Cerebellum (tissue), 4 donors: ENCODE measurements at places on chromosomes 6 and 20. TPM values are rescaled to one million over a fixed set of nuclear protein-coding genes. Genes with fewer than 3 reads are reported as not detected.

Gene PRRT1
- total RNA-seq: 1.2 TPM

Gene QRSL1
- total RNA-seq: 20.7 TPM

Gene AGER
- total RNA-seq: 0.54 TPM

Gene MAFB
- total RNA-seq: 4.0 TPM

Gene COL19A1
- 0.45 TPM for total RNA-seq

Gene STMND1
- 0.36 TPM for total RNA-seq

Gene BNIP5
- not detected for total RNA-seq

Gene OTOR
- total RNA-seq: not detected

Gene ZNF334
- total RNA-seq: 30.8 TPM

Gene ABHD16A
- 49.5 TPM for total RNA-seq

Gene COL12A1
- total RNA-seq: 42.9 TPM

Gene PRL
- total RNA-seq: 0.54 TPM

GRCh38 chr20:23162887-23163286 lies 76.8 kb upstream of the CD93 start:
- DNase-seq: no peak

GRCh38 chr20:45611054-45611453 lies 18.5 kb upstream of the WFDC10A start:
- DNase-seq: no peak

DNA sequence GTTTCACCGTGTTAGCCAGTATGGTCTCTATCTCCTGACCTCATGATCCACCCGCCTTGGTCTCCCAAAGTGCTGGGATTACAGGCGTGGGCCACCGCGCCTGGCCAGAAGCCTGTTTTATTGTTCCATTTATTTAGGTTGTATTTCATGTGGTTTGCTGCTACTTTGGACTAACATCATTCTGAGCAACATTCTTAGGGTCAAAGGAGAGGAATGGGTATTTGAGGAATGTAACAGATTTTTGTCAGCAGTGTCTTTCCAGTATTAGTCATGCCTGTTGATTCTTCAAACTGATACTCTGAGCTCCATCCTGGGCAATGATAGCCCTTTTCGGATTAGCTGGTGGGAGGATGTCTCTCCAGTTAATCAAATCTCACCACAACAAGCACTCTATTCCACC lies 213.0 kb upstream of the CITED2 start:
- DNase-seq: no peak

GRCh38 chr6:154974485-154975149 lies 20.5 kb upstream of the TIAM2 start:
- DNase-seq: no peak

GRCh38 chr20:61657721-61658377 lies 405.8 kb downstream of the CDH4 start:
- DNase-seq: no peak

GRCh38 chr6:36306375-36306774 lies 30.3 kb downstream of the BNIP5 start:
- no peak for DNase-seq

DNA sequence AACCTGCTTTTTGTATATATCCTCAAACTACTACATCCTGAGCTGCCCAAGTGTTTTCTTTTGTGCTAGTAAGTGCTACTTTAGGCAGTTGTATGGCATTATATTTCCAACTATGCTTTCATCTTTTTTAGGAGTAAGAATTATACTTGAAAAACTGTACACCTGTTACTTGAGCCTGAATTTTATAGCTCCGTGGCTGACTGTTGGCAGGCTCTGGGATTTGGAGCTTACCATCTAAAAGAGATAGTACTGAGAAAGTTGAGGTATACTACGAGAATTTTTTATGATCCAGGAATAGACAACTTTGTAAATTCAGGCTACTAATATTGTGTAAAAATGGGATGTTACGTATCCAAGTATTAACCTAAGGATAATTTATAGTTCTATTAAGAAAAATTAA lies 32.4 kb downstream of the RNF217 start:
- DNase-seq: no peak

DNA sequence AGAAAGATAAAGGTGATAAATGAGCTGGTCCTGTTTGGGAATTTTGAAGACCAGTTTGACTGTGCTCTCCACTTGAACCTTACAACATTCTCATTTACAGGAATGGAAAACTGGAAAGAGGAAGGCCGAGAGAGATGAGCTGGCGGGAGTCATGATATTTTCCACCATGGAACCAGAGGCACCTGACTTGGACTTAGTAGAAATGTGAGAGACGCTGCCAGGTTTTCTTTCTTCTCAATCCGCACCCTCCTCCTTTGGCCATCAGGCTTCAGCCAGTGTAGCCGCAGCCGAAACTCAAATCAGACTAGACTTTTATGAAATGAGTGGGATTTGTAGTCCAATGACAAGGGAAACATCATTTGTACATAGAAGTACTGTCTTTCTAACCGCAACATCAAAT lies 54.7 kb upstream of the SYNJ2 start:
- DNase-seq: no peak

DNA sequence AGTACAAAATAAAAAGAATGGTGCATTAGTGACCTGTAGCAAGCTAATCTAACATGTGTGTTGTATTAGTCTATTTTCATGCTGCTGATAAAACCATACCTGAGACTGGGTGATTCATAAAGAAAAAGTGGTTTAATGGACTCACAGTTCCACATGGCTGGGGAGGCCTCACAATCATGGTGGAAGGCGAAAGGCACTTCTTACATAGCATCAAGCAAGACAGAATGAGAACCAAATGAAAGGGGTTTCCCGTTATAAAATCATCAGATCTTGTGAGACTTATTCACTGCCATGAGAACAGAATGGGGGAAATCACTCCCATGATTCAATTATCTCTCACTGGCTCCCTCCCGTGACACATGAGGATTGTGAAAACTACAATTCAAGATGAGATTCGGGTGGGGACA lies 45.4 kb upstream of the AIG1 start:
- DNase-seq: no peak

GRCh38 chr20:37326666-37327065 lies 19.3 kb upstream of the SRC start:
- DNase-seq: no peak

- no peak for DNase-seq
These were observed 30.4 kb upstream of the HIVEP2 start for GRCh38 chr6:142975365-142975764.

- no peak for DNase-seq
These were observed 20.5 kb downstream of the TSHZ2 start for GRCh38 chr20:52992632-52993031.

- peak; percentile 48 for DNase-seq
These were observed 50.4 kb downstream of the HLA-DPB1 start for GRCh38 chr6:33126101-33126714.

GRCh38 chr6:163983679-163984078 lies 569.2 kb downstream of the QKI start:
- no peak for DNase-seq

GRCh38 chr20:48191200-48191599 lies 405.9 kb upstream of the SULF2 start:
- DNase-seq: no peak

- no peak for DNase-seq
These were observed 42.8 kb downstream of the MAP3K7 start for GRCh38 chr6:90544081-90544480.

- DNase-seq: peak; percentile 56
These were observed 61.4 kb upstream of the E2F3 start for GRCh38 chr6:20340068-20340848.

- DNase-seq: no peak
These were observed 82.1 kb downstream of the PSMG4 start for GRCh38 chr6:3340894-3341293.

- no peak for DNase-seq
These were observed 82.4 kb upstream of the FAM184A start for GRCh38 chr6:119160911-119161310.

DNA sequence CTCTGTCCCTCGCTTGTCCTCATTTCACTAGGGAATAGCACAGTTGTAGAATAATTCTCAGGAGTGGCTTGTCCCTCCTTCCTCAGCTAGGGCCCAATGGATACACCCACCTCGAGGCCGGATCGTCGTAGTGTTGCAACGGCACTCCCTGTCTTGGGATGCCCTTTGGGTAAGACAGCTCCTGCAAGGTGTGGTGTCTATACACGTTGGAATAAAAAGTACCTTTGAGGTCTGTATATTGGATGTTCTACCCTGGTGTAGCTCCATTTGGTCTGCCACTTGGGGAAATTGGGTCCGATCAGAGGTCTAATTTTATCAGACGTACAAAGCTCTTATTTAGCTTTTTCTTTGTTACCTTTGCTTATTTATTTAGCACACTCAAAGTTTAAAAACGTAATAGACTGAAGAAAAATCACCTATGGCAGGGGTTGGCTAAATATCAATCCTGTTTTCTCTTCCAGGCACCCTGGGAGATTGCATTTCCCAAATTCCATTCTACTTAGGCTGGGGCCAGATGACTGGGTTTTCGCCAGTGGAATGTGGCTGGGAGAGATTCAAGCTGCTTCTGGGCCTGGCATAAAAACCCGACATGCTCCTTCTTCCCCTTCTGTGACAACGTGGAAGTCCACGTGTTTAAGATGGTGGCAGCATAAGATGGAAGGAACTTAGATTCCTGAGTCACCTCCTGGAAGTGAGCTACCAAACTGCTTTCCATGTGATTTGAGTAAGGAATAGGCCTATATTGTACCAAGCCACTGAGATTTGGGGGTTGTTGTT lies 82.3 kb upstream of the CD83 start:
- DNase-seq: no peak

GRCh38 chr6:130670142-130670541 lies 157.1 kb upstream of the SMLR1 start:
- DNase-seq: no peak

GRCh38 chr6:158698931-158699330 lies 49.1 kb downstream of the SYTL3 start:
- no peak for DNase-seq
